ENCODE measurements at places on chromosomes 2 and 18. TPM values are rescaled to one million over a fixed set of nuclear protein-coding genes. Genes with fewer than 3 reads are reported as not detected.

- DNase-seq: no peak
Observed at GRCh38 chr18:57422313-57422872, 12.8 kb upstream of the ONECUT2 start.

GRCh38 chr2:78721355-78722033, 304.0 kb upstream of the REG3G start:
- no peak for DNase-seq

GRCh38 chr2:56244911-56245530, 61.2 kb downstream of the CCDC85A start:
- DNase-seq: no peak

GRCh38 chr18:55685638-55686037, 97.6 kb upstream of the TCF4 start:
- no peak for DNase-seq

Gene FOXI3
- total RNA-seq: not detected

Gene DAW1
- 0.88 TPM for total RNA-seq

DNA sequence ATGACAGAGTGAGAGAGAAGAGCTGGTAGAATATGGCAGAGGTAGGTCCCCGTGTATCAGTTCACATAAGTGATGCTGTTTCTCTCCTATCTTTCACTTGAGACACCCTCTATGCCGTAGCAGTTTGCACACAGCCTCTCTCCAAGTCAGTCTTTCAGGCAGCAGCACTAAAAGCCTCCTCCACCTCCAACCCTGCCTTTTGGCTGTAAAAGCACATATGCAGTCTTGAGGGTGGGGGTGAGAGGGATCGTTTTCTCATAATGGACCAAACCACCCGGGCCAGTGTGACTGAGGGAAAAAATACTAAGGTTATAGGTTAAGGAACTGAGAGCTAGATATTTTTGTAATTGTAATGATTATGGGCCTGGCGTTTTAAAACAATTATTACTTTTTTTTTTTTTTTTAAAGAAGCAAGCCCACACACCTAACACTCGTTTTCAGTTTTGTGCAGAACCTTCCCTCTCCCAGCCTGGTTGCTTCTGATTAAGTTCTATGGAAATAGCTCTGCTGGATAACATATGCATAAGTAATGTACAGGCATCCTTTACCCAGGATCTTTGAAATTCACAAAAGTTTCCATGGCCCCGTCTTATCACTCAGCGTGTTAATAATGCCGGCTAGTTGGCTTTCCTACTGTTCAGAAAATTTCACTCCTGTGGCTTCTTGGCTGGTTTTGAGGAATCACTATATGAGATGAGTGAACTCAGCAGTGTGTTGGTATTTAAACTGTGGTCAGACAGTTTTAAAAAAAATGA, 112.2 kb upstream of the MEIS1 start:
- no peak for DNase-seq

DNA sequence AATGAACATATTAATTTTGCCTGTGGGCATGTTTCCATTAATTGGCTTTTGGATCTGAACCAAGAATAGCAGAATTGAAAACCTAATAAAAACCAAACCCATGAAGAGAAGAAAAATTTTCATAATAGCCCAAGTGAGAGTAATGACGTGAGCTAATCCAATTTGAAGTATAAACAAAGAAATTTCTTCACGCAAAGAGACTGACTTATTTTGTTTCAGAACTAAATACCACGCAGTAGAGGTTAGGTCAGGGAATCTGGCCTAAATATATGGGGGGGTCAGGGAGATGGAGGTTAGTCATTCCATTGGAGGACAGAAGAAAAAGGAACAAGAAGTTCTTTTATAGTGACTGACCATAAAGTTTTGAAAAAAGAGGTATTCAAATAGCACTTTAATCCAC, 94.1 kb upstream of the CYP1B1 start:
- DNase-seq: no peak

Gene NEU2
- not detected for total RNA-seq

Gene BOK
- 6.3 TPM for total RNA-seq

DNA sequence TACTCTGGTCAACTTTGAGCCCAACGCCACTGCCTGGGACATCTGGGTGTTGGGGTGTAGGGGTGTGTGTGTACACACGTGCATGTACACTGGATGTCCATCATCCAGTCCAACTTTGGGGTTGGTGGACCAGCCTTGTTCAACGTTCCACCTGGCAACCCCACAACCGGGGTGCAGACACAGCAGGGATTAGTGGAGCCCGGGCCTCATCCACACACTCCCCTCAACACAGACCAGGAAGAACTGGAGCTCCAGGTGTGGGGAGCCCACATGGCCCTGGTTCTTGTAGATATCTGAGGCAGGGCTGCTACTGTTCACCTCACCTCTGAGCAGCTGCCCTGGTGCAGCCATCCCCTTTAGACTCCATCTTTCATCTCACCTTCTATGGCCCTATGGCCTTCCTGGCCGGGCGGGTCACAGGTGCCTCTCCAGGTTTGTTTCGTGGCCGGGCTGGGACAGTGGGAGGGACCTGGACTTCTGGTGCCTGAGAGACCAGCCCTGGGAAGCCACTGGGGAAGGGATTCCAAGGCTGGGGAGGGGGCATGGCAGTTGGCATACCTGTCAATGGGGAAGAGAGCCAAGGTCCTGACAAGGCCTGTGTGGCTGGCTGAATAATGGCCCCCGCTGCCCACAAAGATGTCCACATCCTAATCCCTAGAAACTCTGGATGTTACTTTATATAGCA, 7.5 kb downstream of the NEU2 start:
- DNase-seq: no peak

Gene CCT4
- total RNA-seq: 78.8 TPM

DNA sequence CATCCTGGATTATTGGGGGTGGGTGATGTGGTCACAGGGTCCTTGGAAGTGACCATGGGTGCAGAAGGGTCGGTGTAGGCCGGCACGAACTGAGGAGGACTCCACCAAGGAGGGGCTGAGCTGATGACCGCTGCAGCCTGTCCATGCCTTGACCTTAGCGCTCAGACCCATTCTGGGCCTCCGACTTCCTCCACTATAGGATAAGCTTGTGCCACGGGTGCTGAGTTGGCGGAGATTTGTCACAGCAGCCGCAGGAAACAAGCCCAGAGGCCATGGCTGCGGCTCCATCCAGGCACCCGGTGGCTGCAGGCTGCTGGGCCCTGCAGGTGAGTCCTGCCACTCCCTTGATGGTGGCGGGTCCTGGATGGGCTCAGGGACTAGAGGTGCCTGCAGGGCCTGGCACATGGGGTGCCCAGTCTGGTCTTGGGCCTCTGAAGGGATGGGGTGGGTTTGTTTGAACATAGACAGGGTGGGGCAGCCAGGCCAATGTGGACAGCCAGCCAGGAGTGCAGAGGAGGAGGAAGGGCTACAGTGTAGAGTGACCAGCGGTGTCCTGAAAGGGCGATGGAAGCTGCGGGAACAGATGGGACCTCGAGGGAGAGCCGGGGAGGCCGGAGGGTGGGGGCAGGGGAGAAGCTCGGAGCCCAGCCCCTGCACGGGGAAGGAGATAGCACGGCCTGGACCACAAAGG, 84.8 kb downstream of the SEPTIN10 start:
- no peak for DNase-seq

DNA sequence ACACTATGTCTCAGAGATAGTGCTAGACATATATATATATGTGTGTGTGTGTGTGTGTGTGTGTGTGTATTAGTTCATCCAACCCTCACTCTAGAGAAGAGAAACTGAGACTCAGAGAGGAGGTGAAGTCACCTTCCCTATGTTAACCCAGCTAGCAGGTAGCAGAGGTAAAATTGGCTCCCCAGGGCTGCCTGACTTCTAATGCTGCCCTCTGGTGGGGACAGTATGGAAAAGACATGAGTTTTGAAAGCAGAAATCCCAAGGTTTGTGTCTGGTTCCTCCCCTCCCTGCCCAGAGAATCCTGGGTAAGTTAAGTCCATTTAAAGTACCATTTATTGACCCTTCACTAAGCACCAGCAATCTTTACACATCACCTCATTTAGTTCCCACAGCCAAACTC, 137.7 kb downstream of the THNSL2 start:
- DNase-seq: no peak

GRCh38 chr2:5590886-5591285, 101.3 kb upstream of the SOX11 start:
- no peak for DNase-seq

- no peak for DNase-seq
Observed at GRCh38 chr2:17355608-17356329, 162.5 kb downstream of the RAD51AP2 start.

DNA sequence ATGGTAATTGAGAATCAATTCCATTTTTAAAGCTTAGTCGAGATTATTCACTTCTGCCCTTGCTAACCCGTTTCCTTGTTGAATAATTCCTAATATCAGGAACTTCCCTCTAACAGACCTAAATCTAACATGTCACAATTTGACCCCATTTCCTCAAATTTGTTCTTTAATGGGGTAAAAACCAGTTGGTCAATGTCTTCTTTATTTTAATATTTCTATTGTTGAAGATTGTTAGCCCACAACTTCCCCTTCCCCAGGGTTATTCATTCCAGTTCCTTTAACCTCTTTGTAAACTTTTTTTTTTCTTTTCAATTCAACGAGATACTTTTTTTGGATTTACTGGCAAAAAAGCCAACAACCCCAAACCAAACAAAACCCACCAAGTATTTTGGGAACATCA, 7.3 kb downstream of the TNFRSF11A start:
- no peak for DNase-seq

GRCh38 chr2:226159875-226160479, 639.6 kb downstream of the IRS1 start:
- DNase-seq: no peak

Gene MEIS1
- total RNA-seq: 35.4 TPM

DNA sequence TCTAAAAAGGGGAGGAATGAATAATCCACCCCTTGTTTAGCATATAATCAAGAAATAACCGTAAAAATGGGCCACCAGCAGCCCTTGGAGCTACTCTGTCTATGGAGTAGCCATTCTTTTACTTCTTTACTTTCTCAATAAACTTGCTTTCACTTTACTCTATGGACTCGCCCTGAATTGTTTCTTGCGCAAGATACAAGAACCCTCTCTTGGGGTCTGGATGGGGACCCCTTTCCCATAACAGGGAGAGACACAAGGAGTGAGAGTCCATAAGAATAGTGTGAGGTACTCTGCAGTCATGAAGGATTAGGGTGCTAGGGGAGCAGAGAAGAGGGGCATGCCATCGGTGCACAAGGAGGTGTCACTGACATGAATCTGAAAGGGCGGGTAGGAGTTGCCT, 159.2 kb upstream of the PGAP1 start:
- DNase-seq: no peak

DNA sequence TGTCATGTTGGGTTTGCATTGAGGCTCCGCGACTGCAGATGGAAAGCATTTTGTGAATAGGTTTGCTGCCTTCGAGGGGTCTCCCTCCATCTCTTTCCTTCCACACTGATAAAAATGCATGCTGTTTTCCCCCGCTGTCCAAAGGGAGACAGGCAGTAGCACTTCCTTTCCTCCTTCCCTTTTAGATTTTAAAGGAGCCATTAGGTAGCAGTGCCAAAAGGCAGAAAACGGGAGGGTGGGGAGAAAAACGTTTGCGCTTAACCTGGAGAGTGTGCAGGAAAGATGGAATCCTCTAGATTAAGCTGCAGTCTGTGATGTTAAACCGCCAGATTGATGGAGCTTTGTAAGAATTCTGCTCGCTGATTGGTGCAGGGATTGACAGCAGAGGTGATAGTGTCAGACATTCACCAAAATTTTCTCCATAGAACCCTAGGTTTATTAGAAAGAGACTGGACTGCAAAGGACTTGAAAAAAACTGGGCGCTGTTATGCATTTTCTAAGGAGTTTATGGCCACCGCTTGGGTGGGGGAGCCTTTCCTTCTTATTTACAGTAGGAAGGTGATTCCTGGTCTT, 688 bp downstream of the MAPRE2 start:
- no peak for DNase-seq

Gene HSPE1
- 46.1 TPM for total RNA-seq

Gene ITGA4
- 13.1 TPM for total RNA-seq

GRCh38 chr2:100981011-100981410, 21.1 kb upstream of the RPL31 start:
- DNase-seq: no peak

DNA sequence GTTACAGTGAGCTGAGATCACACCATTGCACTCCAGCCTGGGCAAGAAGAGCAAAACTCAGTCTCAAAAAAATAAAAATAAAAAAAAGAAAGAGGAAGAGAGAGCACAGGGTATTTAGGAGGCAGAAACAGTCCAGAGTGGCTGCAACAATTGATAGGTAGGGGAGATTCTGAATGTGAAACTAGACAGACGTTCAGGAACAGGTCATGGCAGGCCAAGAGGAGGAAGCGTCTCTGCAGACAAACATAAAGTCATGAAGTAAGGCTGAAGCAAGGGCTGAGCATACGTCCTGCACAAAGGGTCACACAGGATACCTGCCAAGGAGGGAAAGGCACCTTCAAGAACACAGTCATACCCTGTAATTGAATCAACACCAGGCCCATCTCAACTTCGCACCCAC, 64.1 kb upstream of the ZNF532 start:
- no peak for DNase-seq

- no peak for DNase-seq
Observed at GRCh38 chr2:65199166-65199565, 28.5 kb upstream of the ACTR2 start.

DNA sequence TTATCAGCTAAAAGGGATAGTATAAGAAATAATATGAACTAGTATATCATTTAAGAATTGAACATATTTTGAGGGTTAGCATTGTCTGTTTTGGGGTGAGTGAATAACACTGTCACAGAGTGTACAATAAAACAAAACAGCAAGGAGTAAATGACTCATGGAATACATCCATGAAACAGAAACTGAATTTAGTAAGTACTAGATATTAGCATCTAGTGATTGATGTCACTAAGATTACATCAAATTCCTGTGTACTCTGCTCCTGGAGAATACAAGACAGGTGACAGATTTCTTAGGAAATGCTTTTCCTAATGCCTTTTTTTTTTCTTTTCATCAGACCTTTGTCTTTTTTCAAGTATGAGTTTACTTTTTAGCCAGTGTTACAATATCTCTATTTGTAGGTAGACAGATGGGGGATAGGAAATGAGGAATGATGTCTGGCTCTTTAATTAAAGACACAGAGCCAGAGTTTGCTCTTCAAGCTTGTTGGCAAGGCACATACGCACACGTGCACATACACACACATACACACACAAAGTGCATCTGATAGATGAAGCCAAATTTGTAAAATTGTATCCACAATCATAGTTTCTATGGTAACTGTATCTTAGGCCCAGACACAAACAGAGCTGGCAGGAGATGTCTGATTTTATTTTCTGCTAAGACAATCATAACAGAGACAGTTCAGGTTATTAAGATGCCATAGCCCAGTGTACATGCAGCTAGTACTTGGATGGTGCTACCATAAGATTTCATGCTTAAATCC, 138.2 kb upstream of the NRP2 start:
- no peak for DNase-seq

Gene SCN7A
- total RNA-seq: 3.6 TPM

Gene OTOS
- total RNA-seq: not detected

Gene TM4SF20
- not detected for total RNA-seq

DNA sequence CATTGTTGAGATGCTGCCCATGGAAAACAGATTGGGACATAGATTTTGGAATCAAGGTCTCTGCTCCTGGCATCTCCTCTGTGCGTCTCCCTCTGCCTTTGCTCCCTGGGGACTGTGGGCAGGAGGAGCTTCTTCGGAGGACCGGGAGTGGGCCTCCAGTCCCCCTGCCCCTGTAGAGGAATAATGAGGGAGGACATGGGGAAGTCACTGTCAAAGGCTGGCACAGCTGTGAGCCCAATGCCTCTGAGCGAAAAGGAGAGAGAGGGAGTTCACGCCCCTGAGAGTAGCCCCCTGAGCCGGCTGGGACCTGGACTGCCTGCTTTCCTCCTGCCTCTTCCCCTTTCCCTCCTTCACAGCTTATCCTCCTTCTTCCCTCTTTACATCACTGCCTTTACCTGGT, 195.0 kb downstream of the LOXHD1 start:
- DNase-seq: no peak

Gene CLHC1
- 9.3 TPM for total RNA-seq

Gene ANKRD30B
- not detected for total RNA-seq

Measured in aorta (tissue), 5 donors.